ENCODE measurements at places on chromosomes 12 and 14.

- no peak for DNase-seq
Observed at GRCh38 chr12:28135801-28136439, 54.3 kb upstream of the CCDC91 start.

DNA sequence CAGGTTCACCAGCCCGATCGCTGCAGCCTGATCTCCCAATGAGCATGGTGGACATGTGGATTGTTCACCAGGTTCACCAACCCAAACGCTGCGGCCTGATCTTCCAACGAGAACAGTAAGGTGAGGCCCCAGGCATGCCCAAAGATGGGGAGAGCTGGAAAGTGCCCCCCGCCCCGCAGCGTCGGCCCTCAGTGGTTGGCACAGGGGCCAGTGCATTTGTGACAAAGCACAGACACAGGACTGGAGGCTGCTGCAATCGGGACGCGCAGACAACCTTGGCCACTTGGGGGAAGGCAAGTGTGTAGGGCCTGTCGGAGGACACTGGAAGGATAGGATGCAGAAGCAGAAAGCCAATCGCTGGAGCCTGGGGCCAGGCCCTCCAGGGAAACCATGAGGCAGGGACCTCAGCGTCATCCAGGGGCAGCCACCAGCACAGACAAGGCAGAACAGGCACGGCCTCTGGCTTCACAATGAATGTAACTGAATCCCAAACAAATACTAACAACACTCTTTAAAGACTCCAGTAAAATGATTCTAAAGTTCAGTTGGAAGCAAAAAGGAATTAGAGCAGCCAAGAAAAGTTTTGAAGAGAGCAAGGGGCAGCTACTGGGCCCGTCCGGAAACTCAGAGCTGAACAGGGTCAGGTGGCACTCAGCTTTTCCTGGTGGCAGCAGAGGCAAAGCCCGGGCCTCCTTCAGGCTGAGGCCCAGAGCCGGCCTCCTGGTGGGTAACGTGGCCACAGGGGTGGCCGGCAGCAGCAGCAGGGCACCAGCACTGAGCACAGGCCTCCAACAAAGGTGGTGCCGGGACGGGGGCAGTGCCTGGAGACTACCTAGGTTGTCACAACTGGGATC, 13.3 kb downstream of the BRF1 start:
- no peak for DNase-seq

GRCh38 chr14:60266021-60266937, 17.3 kb downstream of the PPM1A start:
- no peak for DNase-seq

GRCh38 chr14:53953828-53954550, 2.6 kb downstream of the BMP4 start:
- peak; percentile 71 for DNase-seq

GRCh38 chr14:94322648-94323570, at the start of gene SERPINA6:
SERPINA6 (minus strand) TSS chr14:94323336; CDS start chr14:94314648, 8,688 bp downstream.
- peak; percentile 78 for DNase-seq

GRCh38 chr12:128818065-128819022, 5.4 kb downstream of the SLC15A4 start:
- DNase-seq = peak; percentile 79

DNA sequence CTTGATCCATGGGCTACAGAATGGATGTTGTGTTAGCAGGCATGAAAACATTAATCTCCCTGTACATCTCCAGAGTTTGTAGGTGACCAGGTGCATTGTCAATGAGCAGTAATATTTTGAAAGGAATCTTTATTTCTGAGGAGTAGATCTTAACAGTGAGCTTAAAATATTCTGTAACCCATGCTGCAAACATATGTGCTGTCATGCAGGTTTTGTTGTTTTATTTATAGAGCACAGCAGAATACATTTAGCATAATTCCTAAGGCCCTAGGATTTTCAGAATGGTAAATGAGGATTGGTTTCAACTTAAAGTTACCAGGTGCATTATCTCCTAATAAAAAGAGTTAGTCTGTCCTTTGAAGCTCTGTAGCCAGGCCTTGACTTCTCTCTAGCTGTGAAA, 3.5 kb upstream of the FITM1 start:
- no peak for DNase-seq

DNA sequence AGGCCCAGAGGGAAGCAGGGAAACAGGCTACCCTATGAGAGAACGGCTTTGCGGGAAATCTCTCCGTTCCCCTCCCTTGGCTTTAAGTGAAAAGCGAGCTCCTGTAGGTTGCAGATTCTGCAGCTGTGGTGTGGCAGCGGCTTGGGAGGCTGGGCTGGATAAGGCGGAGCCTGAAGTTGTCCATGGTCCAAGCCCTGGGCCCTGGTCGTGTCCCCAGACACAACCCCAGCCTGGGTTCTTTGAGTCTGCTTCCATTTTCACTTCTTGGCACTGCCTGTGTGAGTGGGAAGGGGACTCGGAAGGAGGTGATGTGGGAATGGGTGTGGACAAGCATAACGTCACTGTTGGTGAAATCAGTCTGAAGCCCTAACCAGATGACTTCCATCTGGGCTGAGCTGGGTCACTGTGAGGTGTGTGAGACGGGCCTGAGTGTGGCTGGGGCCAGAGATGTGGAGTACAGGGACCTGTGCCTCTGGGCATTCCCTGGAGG, 43.0 kb upstream of the CTDSP2 start:
- DNase-seq = no peak

GRCh38 chr12:53849656-53850055, 89.0 kb upstream of the HOXC13 start:
- no peak for DNase-seq

GRCh38 chr14:72686832-72687231, 207.1 kb downstream of the DPF3 start:
- no peak for DNase-seq

DNA sequence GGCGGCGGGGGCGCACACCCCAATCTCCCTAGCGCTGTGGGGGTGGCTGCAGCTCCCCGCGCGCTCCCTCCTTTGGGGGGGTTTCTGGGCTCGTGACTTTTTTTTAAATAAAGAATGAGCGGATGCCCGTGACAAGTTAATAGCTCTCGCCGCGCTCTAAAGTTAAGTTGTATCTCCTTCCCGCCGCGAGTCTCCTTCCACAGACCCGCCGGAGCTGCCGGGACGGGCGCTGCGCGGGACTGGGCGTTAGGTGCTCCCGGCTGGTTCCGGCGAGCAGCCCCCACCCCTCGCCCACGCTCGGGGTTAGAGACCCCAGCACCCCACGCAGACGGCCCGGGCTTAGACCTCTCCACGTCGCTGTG, 82.6 kb upstream of the HMGA2 start:
- DNase-seq = peak; percentile 71
